Stimulated activated CD4-positive, alpha-beta T cell treated with anti-CD3 and anti-CD28 coated beads, Interleukin-4, amount 100 ng/mL, for 1 hour (primary cell): ENCODE measurements at places on chromosomes 11 and 22.

DNA sequence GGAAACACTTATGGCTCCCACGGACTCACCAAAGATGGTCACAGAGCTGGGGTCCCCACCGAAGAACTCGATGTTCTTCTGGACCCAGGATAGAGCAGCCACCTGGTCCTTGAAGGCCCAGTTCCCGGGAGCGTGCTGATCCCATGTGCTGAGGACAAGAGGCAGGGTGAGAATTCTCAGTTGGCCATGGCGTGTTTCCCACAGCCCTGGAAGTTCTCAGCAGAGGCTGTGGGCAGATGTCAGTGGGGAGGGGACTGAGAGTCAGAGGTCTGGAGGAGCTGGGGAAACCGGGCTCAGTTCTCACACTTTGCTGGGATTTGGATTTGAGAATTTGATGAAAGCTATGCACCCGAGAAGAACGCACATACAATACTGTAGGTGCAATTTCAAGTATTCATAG, 193.3 kb downstream of the BCR start:
- DNase-seq: no peak

GRCh38 chr22:43511276-43511910, 99.6 kb downstream of the MPPED1 start:
- DNase-seq: no peak

DNA sequence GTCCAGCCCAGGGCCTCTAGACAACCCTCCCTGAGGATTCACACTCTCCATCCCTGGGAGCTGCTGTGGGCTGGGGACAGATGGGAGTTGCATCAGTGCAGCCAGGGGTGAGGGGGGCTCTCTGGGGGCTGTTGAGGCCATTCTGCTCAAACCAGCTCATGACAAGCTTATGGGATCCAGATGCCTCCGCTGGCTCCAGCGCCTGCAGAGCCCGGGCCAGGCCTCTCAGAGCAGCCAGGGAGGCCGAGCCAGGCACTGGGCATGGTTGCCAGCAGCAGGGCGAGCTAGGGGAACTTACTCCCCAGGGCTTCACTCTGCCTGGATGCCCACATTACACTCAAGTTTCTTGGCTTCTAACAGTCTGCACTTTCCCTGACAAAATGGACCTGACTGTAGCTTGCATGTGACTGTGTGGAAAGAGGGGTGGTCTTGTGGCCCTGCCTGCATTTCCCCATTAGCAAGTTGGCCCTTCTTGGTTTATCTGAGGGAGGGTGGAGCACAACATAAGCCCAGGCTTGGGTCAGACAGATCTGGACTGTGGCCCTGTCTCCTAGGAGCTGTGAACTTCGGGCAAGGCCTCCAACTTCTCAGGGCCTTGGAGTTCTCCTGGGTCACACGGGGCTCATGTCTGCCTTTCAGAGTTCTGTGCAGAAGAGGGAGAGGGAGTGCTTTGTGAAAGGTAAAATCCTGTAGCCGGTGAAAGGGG, 34.5 kb upstream of the CYB5R3 start:
- no peak for DNase-seq

- DNase-seq: no peak
Observed at GRCh38 chr11:11414996-11415395, 61.9 kb upstream of the CSNK2A3 start.

DNA sequence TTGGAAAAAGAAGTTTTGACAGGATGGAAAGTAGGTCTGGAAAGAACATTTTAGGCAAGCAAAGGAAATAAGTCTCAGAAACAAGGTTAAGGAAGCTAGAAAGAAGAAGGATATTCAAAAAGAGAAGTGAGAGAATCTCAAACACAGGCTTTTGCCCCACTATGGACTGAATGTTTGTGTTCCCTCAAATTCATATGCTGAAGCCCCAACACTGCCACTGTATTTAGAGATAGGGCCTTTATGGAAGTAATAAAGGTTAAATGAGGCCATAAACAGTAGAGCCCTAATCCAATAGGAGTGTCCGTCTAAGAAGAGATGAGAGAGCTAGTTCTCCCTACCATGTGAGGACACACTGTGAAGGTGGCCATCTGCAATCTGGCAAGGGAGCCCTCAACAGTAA, 20.6 kb upstream of the RPS13 start:
- no peak for DNase-seq

DNA sequence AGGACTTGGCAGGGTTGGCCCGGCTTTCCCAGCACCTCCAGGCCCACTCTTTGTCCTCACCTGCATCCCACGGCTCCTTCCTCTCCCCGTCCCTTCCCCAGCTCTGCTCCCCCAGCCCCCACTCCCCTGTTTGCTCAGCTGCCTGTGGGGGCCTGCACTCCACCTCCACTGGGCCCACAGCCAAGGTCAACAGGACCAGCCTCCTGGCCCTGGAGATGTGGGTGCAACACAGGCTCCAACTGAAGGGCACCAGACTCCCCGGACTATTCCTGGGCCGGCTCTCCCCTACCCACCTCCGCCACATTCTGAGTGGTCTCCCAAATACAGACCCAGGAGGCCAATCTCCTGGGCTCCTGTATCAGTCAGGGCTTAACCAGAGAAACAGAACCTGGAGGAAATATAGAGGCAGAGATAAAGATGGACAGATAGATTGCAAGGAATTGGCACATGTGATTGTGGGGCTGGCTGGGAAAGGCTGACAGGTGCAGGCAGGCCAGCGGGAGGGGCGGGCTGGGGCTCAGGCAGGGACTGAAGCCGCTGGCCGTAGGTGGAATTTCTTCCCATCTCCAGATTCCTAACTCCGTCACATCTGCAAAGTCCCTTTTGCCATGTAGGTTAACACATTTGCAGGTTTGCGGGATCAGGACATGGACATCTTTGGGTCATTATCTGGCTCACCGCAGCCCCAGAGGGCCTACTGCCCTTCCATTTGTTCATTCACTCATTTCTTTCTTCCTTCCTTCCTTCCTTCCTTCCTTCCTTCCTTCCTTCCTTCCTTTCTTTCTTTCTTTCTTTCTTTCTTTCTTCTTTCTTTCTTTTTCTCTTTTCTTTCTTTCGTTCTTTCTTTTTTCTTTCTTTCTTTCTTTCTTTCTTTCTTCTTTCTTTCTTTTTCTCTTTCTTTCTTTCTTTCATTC, 45.8 kb upstream of the MYH9 start:
- DNase-seq: no peak

DNA sequence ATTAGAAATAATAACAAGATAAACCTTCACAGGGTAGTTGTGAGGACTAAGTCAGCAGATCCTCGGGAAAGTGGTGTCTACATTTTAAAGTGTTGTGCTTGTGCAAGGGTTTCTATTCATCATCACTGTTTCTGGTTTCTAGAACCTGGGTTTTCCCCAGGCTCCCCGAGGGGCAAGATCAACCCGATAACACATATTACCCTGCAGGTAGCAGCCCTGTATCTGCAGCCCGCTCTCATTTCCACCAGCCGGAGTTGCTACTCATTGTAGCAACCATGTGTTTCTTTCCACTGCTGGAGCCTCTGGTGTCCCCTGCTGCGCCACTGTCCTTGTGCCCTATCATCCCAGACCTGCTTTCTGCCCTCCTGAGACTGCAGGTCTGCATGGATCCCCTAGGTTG, 67.0 kb downstream of the MIAT start:
- no peak for DNase-seq

DNA sequence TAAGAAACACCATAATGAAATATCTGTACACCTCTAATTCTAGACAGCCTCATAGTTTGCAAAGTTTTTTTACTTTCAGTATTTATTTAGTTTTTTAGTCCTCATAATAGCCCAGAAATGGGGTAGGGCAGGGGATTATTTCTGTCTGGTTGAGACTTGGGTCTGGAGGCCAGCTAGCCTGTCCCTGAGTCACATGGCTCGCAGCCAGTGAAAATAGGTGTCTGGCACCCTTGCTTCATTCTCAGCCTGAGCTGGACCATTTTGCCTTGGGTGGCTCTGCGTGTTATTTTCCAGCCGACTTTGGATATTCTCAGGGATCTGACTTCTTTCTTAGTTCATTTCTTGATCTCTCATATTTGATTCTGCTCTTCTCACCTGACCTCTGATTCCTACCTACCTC, 123.9 kb upstream of the NARS2 start:
- DNase-seq: no peak

- DNase-seq: no peak
Observed at GRCh38 chr22:25514436-25515180, 49.9 kb upstream of the GRK3 start.

DNA sequence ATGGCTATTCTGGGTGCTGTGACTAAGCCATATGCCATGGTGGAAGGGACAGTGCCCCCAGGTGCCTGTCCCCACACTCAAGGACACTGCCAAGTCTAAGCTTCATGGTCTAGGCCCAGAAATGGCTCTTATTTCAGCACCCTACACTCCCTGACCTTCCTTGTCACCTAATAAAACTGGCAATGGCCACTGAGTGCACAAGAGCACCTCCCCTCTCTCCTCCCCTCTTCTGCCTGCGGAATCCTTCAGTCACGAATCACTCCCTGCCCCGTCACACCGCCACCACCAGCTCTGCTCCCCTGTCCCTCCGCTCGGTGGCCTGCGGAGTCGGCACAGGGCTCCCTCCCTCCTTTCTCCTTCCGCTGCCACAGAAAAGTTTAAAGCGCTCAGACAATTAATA, 19.0 kb upstream of the LMO1 start:
- no peak for DNase-seq

GRCh38 chr11:43632181-43632580, 48.4 kb upstream of the HSD17B12 start:
- no peak for DNase-seq

DNA sequence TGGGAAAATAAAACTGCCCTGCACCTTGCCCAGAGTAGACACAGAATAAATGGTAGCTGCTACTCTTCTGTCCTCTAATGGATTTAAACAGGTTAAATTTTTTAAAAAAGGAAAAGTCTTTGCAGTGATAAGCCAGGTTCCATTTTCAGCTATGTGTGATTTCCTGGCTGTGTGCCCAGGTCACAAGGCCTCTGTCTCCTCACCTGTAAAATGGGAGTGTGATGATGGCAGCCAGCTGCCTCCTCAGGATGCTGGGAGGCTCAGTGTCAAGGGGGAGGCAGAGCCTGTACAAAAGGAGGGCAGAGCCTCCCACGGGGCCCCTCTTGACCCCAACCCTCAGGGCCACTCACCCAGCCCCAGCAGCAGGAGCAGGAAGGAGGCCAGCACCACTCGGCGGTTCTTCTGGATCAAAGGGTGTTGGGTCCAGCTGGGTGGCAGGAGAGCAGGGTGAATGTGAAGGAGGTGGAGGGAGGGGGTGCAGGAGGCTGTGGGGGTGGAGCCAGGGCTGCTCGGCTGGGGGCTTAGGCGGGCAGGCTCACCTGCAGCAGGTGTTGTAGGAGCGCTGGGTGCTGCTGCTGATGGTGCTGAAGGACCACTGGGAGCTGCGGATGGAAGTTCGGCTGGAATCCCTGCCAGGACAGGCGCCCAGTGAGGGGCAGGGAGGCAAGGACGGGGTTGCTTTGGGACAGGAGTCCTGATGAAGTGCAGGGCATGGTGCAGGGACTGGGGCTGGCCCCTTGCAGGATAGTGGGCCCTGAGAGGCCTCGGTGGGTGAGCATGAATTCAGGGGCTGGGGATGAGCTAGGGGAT, 1.9 kb downstream of the TMEM134 start:
- DNase-seq: no peak

GRCh38 chr11:77448269-77448668, 25.6 kb downstream of the PAK1 start:
- DNase-seq: no peak

DNA sequence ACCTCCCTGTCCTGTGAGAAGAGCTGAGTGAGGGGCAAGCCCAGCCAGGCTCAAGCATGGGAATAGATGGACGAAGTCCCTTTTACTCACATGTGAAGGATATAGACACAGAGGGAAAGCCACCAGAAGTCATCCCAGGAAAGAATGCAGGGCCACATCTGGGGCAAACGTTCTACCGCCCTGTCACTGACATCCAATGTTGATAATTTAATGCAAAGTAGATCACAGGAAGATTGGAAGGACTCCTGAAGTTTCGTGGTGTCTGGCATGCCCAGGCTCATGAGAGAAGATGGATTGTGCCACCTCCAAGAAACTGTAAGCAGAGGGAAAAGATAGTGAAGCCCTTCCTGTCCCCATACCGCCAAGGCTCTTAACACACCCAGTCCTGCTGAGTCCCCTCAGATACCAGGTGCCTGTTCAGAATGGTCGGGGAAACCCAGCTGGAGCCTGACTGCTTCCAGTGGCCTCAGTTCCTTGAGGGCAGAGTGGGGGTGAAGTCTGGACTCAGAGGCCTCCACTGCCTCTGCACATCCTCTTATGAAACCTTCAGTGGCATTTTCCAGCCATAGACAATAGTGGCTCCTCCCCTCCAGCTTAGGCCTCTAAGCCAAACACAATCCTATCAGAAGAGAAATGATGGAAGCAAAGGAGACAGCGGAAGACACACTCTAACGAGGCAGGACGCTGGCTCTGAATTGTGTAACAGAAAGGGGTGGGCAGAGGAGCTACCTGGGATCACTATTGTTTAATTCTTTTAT, 7.5 kb upstream of the STK33 start:
- no peak for DNase-seq

DNA sequence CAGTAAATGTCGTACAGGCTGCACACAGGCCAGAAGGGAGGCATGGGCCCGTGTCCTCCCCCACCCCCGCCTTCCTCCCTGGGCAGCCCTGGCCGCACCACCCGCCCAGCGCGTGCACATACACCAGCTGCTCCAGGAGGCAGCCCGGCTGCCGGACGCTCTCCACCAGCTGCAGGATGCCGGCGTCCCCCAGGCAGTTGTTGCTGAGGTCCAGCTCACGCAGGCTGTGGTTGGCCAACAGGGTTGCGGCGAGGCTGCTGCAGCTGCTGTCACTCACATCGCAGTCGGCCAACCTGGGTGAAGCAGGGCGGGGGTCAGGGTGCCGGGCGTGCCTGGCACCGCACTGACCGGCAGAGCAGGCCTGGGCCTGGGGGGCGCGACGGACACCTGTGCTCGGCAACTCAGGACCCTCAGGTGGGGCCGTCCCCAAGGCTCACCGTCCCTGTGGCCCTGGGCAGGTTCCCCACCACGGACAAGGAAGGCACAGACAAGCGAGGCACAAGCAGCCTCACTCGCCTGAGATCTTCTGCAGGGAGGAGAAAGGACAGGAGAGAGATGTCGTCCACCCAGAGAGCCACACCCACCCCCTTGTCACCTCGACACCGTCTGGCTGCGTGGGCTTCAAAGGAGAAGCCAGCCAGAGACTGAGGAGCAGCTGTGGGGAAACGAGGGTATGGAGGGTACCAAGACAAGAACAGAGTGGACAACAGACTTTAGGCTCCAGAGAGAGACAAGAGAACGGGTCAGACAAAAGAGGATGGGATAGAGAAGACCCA, 12.1 kb downstream of the RNH1 start:
- no peak for DNase-seq

- DNase-seq: no peak
Observed at GRCh38 chr22:39282645-39283321, 36.6 kb downstream of the RPL3 start.

DNA sequence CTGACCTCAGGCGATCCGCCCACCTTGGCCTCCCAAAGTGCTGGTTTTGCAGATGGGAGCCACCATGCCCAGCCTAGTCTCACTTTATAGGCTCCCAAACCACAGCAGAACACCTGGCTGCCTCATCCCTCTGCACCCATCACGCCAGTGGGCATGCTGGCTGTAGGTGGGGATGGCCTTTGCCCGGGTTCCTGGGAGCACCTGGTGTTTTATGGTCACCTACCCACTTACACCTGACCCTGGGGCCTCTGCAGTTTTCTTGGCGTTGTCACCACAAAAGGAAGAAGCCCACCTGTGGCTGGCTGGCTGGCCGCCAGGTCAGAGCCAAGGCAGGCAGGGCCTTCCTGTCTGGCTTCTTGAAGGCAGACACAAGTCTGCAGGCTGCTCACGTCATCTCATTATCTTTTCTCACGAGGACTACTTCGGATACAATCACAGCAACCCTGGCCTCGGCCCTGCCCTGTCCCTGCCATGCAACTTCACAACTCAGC, 8.2 kb downstream of the RRP7A start:
- DNase-seq: no peak

- DNase-seq: no peak
Observed at GRCh38 chr11:88402192-88402715, 64.7 kb upstream of the CTSC start.
